ENCODE measurements at places on chromosomes 6 and 20. TPM values are rescaled to one million over a fixed set of nuclear protein-coding genes. Genes with fewer than 3 reads are reported as not detected.

The BMP6 gene
- total RNA-seq = not detected

The MAN1A1 gene
- total RNA-seq = 24.2 TPM

The ZC2HC1B gene
- total RNA-seq = not detected

The RING1 gene
- 41.6 TPM for total RNA-seq

The PPP1R3G gene
- total RNA-seq = not detected

The COMMD7 gene
- 68.4 TPM for total RNA-seq

The C6orf132 gene
- total RNA-seq = 0.05 TPM

The ECT2L gene
- not detected for total RNA-seq

The FAM162B gene
- total RNA-seq = not detected

The MLN gene
- total RNA-seq = not detected

The SALL4 gene
- total RNA-seq = 0.09 TPM

The APOM gene
- 3.0 TPM for total RNA-seq

The CCDC170 gene
- not detected for total RNA-seq

The HSPA1L gene
- 2.6 TPM for total RNA-seq

The POFUT1 gene
- 30.0 TPM for total RNA-seq

The DNAH8 gene
- total RNA-seq = 0.02 TPM

The LY6G5B gene
- total RNA-seq = 27.9 TPM

The PSORS1C2 gene
- not detected for total RNA-seq

The SIGLEC1 gene
- not detected for total RNA-seq

The GNAS-AS1 gene
- 1.4 TPM for total RNA-seq

The IL20RA gene
- total RNA-seq = not detected

The FOXA2 gene
- not detected for total RNA-seq

The RIMS4 gene
- not detected for total RNA-seq

The PSMB8 gene
- total RNA-seq = 448 TPM

The GABRR1 gene
- total RNA-seq = not detected

The WFDC12 gene
- not detected for total RNA-seq

The FAM209B gene
- 1.5 TPM for total RNA-seq
